ENCODE measurements at places on chromosomes 1 and 21.

GRCh38 chr1:246565751-246566127, 322 bp downstream of the TFB2M start:
- H3K4me1 ChIP-seq: peaks cover 10% of the 10 kb centered on the region
- no peak for DNase-seq
- H3K27me3 ChIP-seq: no peaks in the 10 kb centered on the region
- peak overlapping the region; percentile 77 for H3K27ac ChIP-seq
- H3K36me3 ChIP-seq: peaks cover 4% of the 10 kb centered on the region

- peak; percentile 31 for DNase-seq
- H3K36me3 ChIP-seq: no peaks in the 10 kb centered on the region
- no peaks in the 10 kb centered on the region for H3K4me1 ChIP-seq
- no peak overlapping the region for H3K4me3 ChIP-seq
- no peaks in the 10 kb centered on the region for H3K27me3 ChIP-seq
Measured at GRCh38 chr1:57258557-57259325, 165.1 kb downstream of the DAB1 start.

DNA sequence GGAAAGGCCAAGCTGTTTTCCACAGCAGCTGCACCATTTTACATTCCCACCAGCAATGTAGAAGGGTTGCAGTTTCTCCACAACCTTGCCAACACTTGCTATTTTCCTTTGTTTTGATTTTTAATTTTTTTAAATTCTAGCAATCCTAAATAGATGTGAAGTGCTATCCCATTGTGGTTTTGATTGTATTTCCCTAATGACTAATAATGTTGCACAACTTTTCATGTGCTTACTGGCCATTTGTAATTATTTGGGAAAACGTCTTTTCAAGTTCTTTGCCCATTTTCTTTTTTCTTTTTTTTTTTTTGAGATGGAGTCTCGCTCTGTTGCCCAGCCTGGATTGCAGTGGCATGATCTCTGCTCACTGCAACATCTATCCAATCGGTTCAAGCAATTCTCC, 53.9 kb downstream of the VCAM1 start:
- no peak overlapping the region for H3K4me3 ChIP-seq
- DNase-seq: no peak
- H3K4me1 ChIP-seq: no peaks in the 10 kb centered on the region
- no peak overlapping the region for H3K27ac ChIP-seq
- H3K27me3 ChIP-seq: no peaks in the 10 kb centered on the region
- H3K36me3 ChIP-seq: no peaks in the 10 kb centered on the region

GRCh38 chr1:42198251-42198650, 33.7 kb upstream of the GUCA2A start:
- H3K36me3 ChIP-seq: peaks cover 7% of the 10 kb centered on the region
- no peak overlapping the region for H3K27ac ChIP-seq
- H3K27me3 ChIP-seq: no peaks in the 10 kb centered on the region

DNA sequence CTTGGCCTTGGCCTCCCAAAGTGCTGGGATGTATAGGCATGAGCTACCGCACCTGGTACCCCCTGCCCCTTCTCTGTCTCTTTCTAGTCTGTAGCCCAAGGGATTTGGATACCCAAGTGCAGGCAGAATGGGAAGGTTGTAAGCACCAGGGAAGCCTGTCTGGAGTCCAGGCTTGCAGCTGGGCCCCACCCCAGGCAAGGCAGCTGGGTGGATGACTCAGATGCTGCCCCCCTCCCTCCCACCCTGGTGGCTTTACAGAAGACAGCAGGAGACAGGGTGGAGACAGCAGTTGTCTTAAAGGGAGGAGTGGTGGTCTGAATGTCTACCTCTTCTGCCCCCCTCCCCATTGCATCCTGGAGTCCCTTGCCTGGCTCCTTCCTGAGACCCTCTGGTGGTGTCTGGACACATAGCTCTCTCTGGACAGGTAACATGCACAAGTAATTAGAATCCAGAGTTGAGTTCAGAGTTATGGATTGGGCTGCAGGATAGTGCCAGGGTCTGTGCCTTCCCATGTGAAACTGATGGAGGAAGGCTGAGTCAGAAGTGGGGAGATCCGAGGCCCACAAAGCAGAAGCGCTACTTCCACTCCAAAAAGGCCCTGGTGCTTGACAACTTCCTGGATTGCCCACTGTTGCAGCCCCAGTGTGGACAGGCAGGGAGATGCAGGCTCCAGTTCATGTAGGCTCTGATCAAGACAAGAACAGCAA, 5.1 kb downstream of the LMNA start:
- H3K36me3 ChIP-seq: peaks cover 29% of the 10 kb centered on the region
- H3K4me3 ChIP-seq: no peak overlapping the region
- H3K4me1 ChIP-seq: peaks cover 80% of the 10 kb centered on the region
- DNase-seq: no peak

- H3K4me3 ChIP-seq: no peak overlapping the region
- H3K4me1 ChIP-seq: no peaks in the 10 kb centered on the region
- H3K36me3 ChIP-seq: no peaks in the 10 kb centered on the region
- no peaks in the 10 kb centered on the region for H3K27me3 ChIP-seq
Measured at GRCh38 chr1:97489834-97490233, 431.0 kb downstream of the DPYD start.

DNA sequence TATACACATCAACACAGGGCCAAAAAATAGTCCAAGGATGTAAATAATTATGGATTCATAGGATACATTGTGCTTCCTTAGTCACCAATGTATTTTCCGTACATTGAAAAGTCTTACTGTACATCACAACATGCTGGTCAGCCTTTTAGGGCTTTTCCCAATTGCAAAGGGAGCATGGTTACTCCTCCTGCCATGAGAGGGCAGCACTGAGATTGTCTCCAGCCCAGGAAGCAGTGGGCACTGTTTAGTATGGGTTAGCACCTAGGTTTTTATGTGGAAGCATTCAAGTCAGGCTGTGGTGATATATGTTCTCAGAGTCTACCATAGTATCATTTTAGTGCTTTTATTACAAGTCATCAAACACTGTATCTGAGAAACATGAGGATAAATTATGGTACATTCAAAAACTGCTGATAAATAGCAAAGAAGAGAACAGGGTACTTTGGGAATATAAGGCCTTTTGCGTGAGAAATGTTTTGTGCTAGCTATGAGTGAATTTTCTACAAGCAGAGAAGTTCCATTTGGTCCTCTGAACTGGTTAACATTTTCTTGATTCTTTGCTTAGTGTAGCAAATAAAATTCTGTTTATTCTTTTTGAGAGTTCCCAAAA, 34.0 kb downstream of the ST6GALNAC5 start:
- no peaks in the 10 kb centered on the region for H3K27me3 ChIP-seq
- H3K4me3 ChIP-seq: no peak overlapping the region
- no peaks in the 10 kb centered on the region for H3K4me1 ChIP-seq

DNA sequence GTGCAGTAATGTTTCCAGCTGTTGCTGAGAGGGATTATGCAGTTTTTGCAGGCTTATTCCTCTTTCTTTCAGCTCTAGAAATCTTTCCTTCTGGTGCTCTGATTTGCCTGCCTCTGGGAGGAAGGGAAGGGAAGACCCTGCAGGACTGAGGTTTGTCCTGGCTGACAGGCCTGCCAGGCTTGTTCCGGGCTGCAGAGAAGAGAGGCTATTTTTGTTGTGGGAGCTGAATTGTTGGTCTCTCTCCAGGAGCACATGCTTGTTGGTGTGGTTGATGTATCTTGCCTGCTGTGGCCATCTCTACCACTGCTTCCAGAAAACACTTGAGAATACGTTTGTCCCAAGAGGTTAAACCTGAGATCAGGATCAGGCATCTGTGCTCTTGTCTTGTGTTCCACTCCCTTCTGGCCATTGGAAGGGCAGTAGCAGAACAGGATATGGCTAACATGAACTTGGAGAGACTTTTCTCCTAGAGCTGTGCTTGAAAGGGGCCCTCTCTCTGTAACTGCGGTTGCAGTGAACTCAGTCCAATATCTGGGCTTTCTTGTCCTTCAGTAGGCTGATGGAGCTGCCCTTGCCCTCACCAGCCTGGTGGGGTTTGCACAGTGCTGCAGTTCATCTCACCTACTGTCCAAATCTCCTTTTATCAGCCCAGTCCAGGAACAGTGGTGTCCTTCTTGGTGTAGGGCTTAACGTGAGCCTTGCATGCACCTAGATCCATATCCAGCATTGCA, 21.5 kb upstream of the SLC25A34 start:
- DNase-seq: no peak
- peak overlapping the region; percentile 6 for H3K27ac ChIP-seq

- DNase-seq: no peak
- no peaks in the 10 kb centered on the region for H3K36me3 ChIP-seq
- no peaks in the 10 kb centered on the region for H3K27me3 ChIP-seq
- H3K4me3 ChIP-seq: no peak overlapping the region
Measured at GRCh38 chr1:233349137-233349536, 21.6 kb downstream of the MAP3K21 start.

DNA sequence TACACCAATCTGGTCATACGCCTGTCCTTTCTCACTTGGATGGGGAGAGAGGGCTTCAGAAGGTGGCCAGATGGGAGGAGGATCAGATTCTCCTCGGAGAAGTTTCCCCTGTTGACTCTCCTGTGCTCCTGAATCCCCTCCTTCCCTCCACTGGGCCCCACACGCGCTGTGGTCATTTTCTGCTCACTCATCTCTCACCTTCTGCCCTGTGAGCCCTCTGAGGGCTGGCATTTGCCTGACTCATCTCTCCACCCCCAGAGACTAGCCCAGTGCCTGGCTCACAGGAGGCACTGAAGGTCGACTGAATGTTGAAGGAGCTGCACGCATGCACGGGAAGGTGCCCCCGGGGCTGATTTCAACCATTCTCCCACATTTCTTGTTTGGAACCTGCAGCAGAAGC, 14.2 kb downstream of the ABCA4 start:
- no peak overlapping the region for H3K4me3 ChIP-seq
- H3K4me1 ChIP-seq: peaks cover 12% of the 10 kb centered on the region
- H3K27ac ChIP-seq: no peak overlapping the region
- DNase-seq: no peak

GRCh38 chr21:44990921-44991320, 51.1 kb downstream of the SLX9 start:
- no peak for DNase-seq
- peaks cover 2% of the 10 kb centered on the region for H3K36me3 ChIP-seq
- H3K4me3 ChIP-seq: no peak overlapping the region
- no peaks in the 10 kb centered on the region for H3K27me3 ChIP-seq
- H3K4me1 ChIP-seq: peaks cover 75% of the 10 kb centered on the region
- H3K27ac ChIP-seq: no peak overlapping the region

- H3K27ac ChIP-seq: no peak overlapping the region
- no peaks in the 10 kb centered on the region for H3K36me3 ChIP-seq
- no peaks in the 10 kb centered on the region for H3K4me1 ChIP-seq
- no peak overlapping the region for H3K4me3 ChIP-seq
- H3K27me3 ChIP-seq: no peaks in the 10 kb centered on the region
- DNase-seq: no peak
Measured at GRCh38 chr1:219066098-219066497, 107.6 kb upstream of the LYPLAL1 start.

GRCh38 chr1:151841141-151841540, 1.5 kb upstream of the C2CD4D start:
- peaks cover 20% of the 10 kb centered on the region for H3K4me1 ChIP-seq
- peaks cover 31% of the 10 kb centered on the region for H3K27me3 ChIP-seq
- no peaks in the 10 kb centered on the region for H3K36me3 ChIP-seq
- DNase-seq: no peak
- no peak overlapping the region for H3K4me3 ChIP-seq
- no peak overlapping the region for H3K27ac ChIP-seq

GRCh38 chr1:106875622-106876021, 180.9 kb upstream of the PRMT6 start:
- H3K4me1 ChIP-seq: no peaks in the 10 kb centered on the region
- H3K27ac ChIP-seq: no peak overlapping the region
- H3K36me3 ChIP-seq: no peaks in the 10 kb centered on the region
- no peak overlapping the region for H3K4me3 ChIP-seq

DNA sequence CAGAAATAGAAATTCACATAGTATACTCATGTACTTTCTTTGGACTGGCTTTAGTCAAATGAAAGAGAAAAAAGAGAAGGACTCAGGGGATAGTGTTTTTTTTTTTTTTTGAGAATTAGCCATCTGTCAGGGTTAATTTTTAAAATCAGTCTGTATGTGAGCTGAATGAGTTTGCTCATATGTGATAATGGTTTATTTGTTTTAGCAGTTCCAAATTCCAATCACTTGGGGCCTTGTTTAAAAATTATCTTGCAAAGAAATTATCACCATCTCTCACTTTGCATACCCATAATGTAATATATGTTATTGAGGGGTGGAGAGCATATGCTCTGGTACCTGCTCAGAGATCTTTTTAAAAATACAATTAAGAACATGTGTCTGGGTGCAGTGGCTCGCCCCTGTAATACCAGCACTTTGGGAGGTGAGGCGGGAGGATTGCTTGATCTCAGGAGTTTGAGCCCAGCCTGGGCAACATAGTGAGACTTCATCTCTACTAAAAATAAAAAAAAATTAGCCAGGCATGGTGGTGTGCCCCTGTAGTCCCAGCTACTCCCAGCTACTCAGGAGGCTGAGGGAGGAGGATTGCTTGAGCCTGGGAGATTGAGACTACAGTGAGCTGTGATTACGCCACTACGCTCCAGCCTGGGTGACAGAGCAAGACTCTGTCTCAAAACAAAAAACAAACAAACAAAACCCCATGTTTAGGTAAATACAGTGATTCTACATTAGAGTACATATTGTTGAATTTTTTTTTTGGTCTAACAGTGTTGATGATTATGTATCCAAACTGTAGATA, 19.7 kb downstream of the GNAI3 start:
- no peak overlapping the region for H3K4me3 ChIP-seq
- H3K27me3 ChIP-seq: no peaks in the 10 kb centered on the region
- no peaks in the 10 kb centered on the region for H3K4me1 ChIP-seq
- H3K36me3 ChIP-seq: no peaks in the 10 kb centered on the region
- no peak overlapping the region for H3K27ac ChIP-seq

GRCh38 chr1:204564835-204565234, 48.6 kb downstream of the MDM4 start:
- peaks cover 15% of the 10 kb centered on the region for H3K4me1 ChIP-seq
- peaks cover 8% of the 10 kb centered on the region for H3K36me3 ChIP-seq
- H3K27me3 ChIP-seq: no peaks in the 10 kb centered on the region
- H3K4me3 ChIP-seq: no peak overlapping the region
- H3K27ac ChIP-seq: no peak overlapping the region
- no peak for DNase-seq

- no peak overlapping the region for H3K27ac ChIP-seq
- DNase-seq: no peak
- H3K4me3 ChIP-seq: no peak overlapping the region
- H3K36me3 ChIP-seq: no peaks in the 10 kb centered on the region
- H3K27me3 ChIP-seq: peaks cover 2% of the 10 kb centered on the region
Measured at GRCh38 chr1:240621249-240621648, 9.3 kb upstream of the GREM2 start.

DNA sequence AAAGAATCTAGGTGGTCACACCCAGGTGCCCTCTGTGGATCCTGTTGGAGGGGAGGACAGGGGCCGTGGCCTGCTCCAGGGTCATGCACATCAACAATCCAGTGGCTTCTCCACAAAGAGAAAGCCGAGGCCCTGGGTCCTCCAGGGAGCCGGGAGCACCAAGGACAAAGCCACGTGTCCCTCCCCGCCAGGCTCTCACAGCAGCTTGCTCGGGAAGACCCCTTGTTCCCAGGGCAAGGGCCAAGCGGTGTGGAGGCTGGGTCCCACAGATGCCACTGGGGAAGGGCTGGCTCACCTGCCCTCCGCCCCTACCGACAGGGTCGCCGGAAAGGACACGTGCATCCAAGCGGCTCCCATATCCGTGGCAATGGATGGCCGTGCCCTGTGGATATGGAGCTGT, 192.9 kb upstream of the VAMP3 start:
- no peak overlapping the region for H3K27ac ChIP-seq
- no peak for DNase-seq
- H3K27me3 ChIP-seq: no peaks in the 10 kb centered on the region
- H3K4me3 ChIP-seq: no peak overlapping the region
- peaks cover 2% of the 10 kb centered on the region for H3K36me3 ChIP-seq
- peaks cover 37% of the 10 kb centered on the region for H3K4me1 ChIP-seq

- peaks cover 68% of the 10 kb centered on the region for H3K36me3 ChIP-seq
- H3K4me1 ChIP-seq: peaks cover 16% of the 10 kb centered on the region
- H3K4me3 ChIP-seq: no peak overlapping the region
- H3K27ac ChIP-seq: no peak overlapping the region
- DNase-seq: no peak
Measured at GRCh38 chr1:1082776-1083415, 8.8 kb upstream of the RNF223 start.

All from spinal cord (tissue), 10 donors.